ENCODE measurements at places on chromosomes 13 and 19. TPM values are rescaled to one million over a fixed set of nuclear protein-coding genes. Genes with fewer than 3 reads are reported as not detected.

The POGLUT2 gene
- total RNA-seq = 15.7 TPM

DNA sequence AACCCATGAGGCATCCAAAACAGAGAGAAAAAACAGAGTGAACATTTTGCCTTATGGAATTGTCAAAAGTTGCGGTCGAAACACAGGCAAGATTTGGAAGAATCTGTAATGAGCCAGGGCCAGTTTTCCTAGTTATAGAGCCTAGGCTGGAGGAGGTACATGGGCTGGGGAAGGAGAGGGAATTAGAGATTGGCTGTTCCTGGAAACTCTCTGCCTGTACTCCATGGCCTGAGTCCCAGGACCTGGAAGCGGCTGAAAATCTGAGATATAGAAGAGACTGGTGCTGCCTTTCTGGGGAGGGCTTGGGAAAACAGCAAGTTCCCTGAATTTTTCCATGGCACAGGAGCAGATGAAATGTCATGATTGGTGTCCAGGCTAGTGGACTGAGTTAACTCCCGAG, 122.8 kb upstream of the KLF12 start:
- DNase-seq = no peak
- no peaks in the 10 kb centered on the region for H3K27me3 ChIP-seq
- no peak overlapping the region for H3K27ac ChIP-seq
- H3K36me3 ChIP-seq = no peaks in the 10 kb centered on the region
- H3K4me3 ChIP-seq = no peak overlapping the region

DNA sequence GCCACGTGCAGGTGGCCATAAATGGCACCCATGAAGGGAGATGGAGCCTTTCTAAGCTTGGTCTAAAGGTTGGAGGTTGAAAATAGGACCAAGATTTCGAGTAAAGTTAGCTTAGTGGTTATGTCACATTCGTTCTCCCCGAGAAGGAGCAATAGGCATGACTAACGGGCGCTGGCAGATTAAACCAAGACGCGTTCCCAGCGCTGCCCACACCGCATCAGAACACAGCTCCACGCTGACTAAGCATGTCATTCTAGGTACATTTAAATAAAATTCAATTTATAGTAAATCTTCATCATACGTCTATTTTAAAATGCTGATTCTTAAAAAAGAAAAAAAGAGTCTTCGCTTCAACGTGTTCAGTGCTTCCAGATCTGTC, 95.0 kb upstream of the IRS2 start:
- H3K27ac ChIP-seq = no peak overlapping the region
- no peaks in the 10 kb centered on the region for H3K36me3 ChIP-seq
- H3K4me1 ChIP-seq = no peaks in the 10 kb centered on the region
- no peak overlapping the region for H3K4me3 ChIP-seq
- no peaks in the 10 kb centered on the region for H3K27me3 ChIP-seq

DNA sequence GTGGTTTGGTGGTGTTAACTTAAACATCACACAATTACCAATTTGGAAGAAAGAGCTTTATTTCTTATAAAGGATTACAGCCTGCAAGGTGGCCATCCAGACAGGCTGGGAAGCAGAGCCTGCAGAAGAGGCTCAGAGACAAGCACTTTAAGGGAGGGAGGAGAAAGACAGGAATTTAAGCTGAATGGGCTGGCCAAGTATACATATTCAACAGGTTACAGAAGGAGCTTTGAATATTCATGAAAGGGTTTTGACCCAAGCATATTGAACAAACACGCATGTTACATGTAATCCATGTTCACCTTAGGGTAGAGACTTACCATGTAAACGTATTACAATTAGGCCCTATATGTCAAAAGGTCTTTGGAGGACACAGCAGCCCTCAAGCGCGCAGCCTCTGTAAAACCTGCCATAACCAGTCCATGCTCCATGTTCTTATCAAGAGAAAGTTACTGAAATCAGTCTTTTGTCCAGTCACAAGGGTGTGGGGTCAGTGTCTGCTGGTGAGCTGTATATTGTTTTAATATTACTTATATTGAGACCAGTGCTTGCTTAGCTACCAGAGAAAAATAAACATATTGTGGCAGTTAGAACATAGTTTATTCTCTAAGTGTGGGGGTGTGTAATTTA, 19.9 kb downstream of the SIGLEC7 start:
- H3K27me3 ChIP-seq = no peaks in the 10 kb centered on the region
- no peak overlapping the region for H3K4me3 ChIP-seq
- no peaks in the 10 kb centered on the region for H3K36me3 ChIP-seq
- peaks cover 13% of the 10 kb centered on the region for H3K4me1 ChIP-seq
- peak; percentile 17 for DNase-seq
- H3K27ac ChIP-seq = no peak overlapping the region

- peak; percentile 80 for DNase-seq
- peaks cover 37% of the 10 kb centered on the region for H3K36me3 ChIP-seq
- H3K27me3 ChIP-seq = no peaks in the 10 kb centered on the region
- no peaks in the 10 kb centered on the region for H3K4me1 ChIP-seq
- H3K4me3 ChIP-seq = no peak overlapping the region
- no peak overlapping the region for H3K27ac ChIP-seq
Observed at GRCh38 chr19:13959962-13960862, 7.9 kb downstream of the DCAF15 start.

GRCh38 chr13:99406799-99407201, 94.5 kb upstream of the TM9SF2 start:
- H3K27me3 ChIP-seq = no peaks in the 10 kb centered on the region
- H3K4me3 ChIP-seq = no peak overlapping the region
- H3K4me1 ChIP-seq = no peaks in the 10 kb centered on the region
- no peaks in the 10 kb centered on the region for H3K36me3 ChIP-seq
- DNase-seq = no peak

- H3K27ac ChIP-seq = no peak overlapping the region
- H3K36me3 ChIP-seq = no peaks in the 10 kb centered on the region
- no peak for DNase-seq
- H3K4me1 ChIP-seq = peaks cover 6% of the 10 kb centered on the region
- no peak overlapping the region for H3K4me3 ChIP-seq
Observed at GRCh38 chr13:35797991-35798390, 321.5 kb upstream of the MAB21L1 start.

Measured in endodermal cell (in vitro differentiated cells).